Left hindlimb (tissue), 1 donor: ENCODE measurements at places on chromosomes 11 and 22.

- peak; percentile 23 for DNase-seq
These were observed 1109.5 kb downstream of the BRD1 start for GRCh38 chr22:48717883-48718817.

DNA sequence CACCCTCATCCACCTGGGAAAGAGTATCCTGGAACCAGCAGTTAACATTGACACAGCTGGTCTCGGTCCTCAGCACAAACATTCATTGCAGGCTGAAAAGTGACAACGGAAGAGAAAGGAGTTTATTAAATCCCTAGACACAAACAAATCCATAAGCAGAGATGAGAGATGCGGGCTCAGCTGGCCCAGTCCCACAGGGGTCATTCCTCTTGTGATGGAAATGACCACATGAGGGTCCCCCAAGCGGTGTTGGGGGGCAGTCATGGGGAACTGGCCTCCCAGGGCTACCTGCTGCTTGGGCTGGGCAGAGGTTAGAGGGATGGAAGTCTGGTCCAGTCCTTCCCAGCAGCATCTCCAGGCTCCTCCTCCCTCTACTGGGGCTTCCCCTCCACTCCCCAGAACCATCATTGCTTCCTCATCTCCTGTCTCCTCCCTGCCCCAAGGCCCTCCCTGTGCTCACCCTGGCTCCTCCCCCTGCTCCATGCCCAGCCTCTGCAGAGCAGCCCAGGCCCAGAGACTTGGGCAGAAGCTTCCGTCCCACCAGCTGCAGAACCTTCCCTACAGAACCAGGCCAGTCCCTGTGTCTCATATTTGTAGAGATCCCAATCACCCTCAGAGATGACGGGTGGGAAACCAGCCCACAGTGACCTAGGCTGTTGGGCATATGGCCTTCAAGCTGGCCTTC is 5.4 kb upstream of the IGLL5 start:
- DNase-seq = no peak

DNA sequence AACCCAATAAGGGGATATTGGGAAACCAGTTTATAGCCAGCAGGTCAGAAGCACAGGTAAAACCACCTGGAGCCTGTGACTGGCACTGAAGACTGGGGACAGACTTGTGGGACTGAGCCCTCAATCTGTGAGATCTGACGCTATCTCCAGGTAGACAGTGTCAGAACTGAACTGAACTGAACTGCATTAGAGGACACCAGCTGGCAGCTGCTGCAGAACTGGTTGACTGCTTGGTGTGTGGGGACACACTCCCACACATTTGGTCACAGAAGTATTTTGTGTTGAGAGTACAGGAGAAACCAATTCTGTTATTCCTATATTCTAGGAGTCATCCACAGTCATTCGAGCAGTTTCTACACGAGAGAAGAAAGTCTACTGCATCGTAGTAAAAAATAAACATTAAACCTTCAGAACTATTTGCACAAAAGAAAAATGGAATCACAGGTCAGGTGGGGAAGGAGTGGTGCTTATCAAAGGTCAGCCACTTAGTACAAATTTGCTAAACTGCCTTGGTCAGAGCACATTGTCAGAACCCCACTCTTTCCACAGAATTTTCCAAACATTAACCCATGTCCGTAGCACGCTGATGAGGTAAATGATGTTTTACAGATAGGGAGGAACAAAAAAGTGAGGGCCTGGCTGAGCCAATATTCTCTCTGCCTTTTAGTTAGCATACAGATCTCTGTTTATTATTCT is 77.2 kb downstream of the SIK3 start:
- DNase-seq = no peak

GRCh38 chr11:38356255-38356654 is 1758.2 kb upstream of the RAG2 start:
- no peak for DNase-seq

DNA sequence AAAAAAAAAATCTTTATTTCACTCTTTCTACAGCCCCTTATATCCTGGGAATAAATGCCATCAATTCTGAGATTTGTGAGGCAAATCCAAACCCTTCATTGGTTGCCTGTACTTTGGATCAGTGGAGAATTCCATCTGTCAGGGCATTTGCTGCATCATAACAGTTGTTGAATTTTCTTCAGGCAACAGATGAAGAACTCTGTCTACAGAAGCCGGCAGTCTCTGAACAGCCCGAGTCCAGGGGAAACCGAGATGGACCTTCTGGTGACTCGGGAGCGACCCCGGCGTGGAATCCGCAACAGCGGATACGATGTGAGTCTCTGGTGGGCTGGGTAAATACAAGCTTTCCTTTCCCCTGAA is 82.3 kb downstream of the C11orf91 start:
- no peak for DNase-seq
